Stimulated activated CD8-positive, alpha-beta memory T cell treated with anti-CD3 and anti-CD28 coated beads, Interleukin-2, amount 100 ng/mL, for 48 hours (primary cell): ENCODE measurements at places on chromosomes 6 and 20.

- DNase-seq, result no peak
These were observed 6.6 kb upstream of the ZBTB22 start for GRCh38 chr6:33324125-33324524.

- no peak for DNase-seq
These were observed 57.5 kb downstream of the CEBPB start for GRCh38 chr20:50248104-50248641.

GRCh38 chr6:116218172-116218633 lies 35.7 kb downstream of the TSPYL4 start:
- DNase-seq, result no peak

DNA sequence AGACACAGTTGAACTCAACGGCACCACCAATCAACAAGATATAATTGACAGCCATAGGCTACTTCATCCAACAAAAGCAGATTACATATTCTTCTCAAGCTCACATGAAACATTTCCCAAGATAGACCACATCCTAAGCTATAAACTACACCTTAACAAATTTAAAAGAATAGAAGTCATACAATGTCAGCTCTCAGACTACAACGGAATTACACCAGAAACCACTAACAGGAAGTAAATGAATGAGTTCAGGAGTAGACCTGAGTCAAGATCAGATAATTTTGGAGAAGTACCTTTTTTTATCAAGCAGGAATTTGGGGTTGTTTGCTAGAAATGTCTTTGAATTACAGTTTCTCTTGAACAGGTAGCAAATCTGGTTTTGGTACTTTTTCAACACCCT lies 237.8 kb downstream of the TBX18 start:
- DNase-seq, result no peak

- no peak for DNase-seq
These were observed 2.8 kb downstream of the PROCR start for GRCh38 chr20:35174458-35175216.

GRCh38 chr20:10453241-10453640 lies 18.1 kb downstream of the SLX4IP start:
- DNase-seq, result no peak

DNA sequence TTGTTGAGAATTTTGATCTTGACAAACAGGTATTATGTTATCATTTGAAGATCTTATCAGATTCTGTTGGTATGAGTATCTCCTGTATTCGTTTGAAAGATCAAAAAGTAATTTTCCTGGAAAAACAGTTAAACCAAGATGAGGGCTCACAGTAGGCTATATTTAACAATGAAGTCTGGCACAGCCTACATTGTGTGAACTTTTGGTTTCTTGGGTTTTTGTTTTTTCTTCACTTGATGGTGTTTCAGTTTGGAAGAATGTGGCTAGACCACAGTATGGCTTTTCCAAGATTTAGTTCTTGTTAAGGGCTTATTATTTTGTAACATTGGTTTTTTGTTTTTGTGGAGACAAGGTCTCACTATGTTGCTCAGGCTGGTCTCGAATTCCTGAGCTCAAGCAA lies 306.4 kb downstream of the CDKAL1 start:
- DNase-seq, result no peak
